ENCODE measurements at places on chromosomes 6 and 20.
A peak's percentile ranks its signal among the peaks of the same experiment; 100 is the strongest.

- DNase-seq, result no peak
Measured at GRCh38 chr6:133017581-133017980, 203.2 kb downstream of the RPS12 start.

DNA sequence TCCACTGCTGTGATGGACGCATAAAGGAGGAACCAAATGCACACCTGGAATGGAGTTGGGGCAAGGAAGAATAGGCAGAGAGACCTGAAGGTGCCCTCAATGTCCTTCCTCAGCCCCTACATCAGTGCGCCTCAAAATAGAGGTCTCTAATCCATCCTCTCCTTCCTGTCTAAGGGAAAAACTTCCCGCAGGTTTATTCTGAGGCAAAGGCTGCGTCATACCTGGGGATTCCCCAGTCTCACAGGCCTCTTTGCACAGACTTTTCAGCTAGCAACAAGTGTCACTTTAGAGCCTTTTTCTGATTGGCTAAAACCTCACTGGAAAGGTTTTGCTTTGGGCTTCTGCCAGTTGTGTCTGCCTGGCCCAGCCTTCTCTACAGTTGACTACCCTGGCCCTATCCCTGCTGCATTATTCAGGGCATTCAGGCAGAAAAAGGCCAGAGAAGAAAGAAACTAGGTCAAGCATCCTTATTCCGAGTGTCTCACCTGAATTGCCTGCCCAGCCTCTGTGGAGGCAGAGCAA, 1.8 kb upstream of the HLA-DQB1 start:
- DNase-seq, result peak; percentile 83

DNA sequence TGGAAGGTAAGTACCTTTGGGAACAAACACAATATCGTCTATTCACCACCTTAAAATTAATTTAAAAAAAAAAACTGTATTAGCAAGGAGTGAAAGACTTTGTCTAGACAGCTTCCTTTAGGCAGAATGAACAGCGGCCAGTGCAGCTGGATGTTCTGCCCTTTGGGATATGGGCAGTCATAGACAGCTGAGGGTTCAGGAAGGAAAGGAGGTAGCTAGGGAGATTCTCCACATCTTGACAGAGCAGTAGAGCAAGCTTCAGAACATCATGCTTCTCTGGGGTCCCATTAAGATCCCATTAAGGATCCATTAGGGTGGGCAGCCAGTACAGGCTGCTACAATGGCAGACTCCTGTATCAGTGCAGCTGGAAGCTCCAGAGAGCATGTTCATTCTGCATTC, 46.5 kb upstream of the PLCB4 start:
- DNase-seq, result no peak

- no peak for DNase-seq
Measured at GRCh38 chr6:74991573-74992332, 214.1 kb downstream of the COL12A1 start.

GRCh38 chr20:51667002-51667408, 101.2 kb downstream of the ATP9A start:
- DNase-seq, result peak; percentile 58

GRCh38 chr20:51187261-51187660, 164.4 kb upstream of the KCNG1 start:
- DNase-seq, result no peak
